ENCODE measurements at places on chromosomes 3 and 15.

GRCh38 chr15:89576417-89576773, 1.1 kb downstream of the TICRR start:
- DNase-seq, result no peak

- DNase-seq, result no peak
Measured at GRCh38 chr3:129736070-129736469, 129.6 kb upstream of the PLXND1 start.

- no peak for DNase-seq
Measured at GRCh38 chr3:3086239-3086638, 23.9 kb downstream of the IL5RA start.

DNA sequence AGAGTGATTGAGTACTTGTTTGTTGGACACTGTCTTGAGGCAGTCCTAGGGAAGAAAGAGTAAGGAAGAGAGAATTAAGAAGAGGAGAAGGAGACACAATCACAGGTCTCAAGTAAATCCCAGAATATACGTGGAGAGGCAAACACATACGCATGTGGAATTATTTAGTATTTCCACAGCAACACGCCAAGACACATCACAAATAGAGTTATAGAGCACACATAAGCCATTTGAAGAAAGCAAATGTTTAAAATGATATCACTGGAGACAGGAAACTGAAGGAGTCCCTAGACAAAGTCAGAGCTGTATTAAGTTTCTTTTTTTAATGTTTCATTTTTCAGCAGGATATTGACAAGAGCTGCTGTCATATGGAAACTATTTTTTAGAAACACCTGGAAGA, 206.1 kb upstream of the LRIG1 start:
- no peak for DNase-seq

DNA sequence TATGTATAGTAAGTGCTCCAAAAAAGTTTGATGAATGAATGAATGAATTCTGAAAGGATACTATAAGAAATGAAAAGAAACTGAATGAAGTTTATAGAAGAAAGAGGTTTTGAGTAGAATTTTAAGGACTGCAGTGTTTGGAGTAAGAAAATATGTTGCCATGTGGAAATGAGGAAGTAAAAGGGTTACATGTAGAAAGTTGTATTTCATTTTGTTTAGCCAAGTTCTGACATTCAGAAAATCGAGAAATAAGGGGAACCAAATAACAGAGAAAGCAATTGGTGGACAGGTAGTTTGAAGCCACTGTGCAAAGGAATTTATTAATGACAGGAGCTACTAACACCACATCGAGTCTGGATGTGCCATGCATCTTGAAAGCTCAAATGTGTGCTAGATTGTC, 200.7 kb downstream of the SATB1 start:
- DNase-seq, result no peak

DNA sequence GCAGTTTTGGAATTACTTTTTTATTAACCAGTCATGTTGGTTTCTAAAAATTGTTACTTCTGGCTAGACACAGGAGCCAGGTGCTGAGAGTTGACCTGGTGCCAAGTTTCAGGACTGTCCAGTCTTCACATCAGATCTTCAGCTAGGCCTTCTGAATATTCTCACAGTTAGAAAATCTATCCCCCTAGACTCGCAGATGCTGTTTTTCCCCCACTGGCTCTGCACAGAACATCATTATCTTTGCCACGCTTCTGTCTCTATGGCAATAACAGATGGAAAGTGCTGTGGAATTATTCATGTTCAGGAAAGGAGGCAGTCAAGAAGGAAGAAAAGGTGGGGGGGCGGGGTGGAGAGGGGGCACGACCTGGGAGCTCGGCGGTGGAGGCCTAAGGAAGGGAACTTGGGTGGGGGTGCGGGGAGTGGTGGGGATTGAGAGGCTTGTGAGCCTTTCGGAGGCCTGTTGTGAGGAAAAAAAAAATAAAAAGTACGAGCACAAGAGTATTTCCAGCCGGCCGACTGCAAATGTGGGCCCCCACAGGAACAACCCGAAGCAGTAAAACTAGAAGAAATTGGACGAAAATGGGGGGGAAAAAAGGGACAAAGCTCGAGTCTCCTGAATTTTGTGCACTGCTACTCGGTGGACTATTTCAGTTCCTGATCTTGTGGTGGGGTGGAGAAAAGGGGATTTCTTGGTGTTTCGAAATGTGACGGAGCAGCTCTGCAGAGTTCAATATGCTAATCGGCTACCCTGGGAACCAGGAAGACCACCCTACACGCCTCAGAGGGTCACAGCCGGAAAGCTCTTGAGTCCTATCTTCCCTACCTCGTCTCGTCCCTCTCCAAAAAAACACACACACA, 1.5 kb upstream of the SKIL start:
- DNase-seq, result no peak

DNA sequence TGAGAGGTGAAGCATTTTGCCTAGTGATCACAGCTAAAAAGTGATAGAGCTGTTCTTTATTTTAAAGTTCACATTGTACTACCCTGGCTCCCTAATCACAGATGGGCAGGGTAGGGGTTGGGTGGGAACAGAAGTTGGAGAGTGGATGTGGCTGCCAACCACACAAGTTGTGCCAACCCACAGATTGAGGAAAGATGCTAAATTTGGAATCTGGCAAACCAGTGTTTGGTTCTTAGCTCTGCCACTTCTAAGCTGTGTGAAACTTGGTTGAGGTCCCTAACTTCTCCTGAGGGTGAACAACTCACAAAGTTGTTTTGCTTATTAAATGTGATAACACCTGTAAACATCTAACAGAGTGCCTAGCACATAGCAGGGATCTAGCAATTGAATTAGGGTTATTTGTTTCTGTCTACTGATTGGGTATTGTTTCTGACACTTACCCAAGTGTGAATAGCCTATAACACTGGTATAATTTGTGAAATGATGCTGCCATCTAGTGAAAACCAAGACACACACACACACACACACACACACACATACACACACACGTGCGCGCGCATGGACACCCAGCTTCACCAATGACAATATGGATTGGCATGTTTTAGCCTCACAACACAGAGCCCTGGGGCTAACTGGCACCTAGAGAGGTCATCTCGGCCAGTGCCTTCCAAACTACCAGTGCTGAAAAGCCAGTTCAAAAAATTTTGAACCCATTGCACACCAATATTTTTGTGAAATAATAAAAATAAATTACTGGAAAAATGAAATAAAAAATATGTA, 25.3 kb downstream of the ADGRG7 start:
- no peak for DNase-seq

- no peak for DNase-seq
Measured at GRCh38 chr3:111700054-111700453, 104.9 kb upstream of the ZBED2 start.

GRCh38 chr3:19937459-19938294, 3.7 kb upstream of the EFHB start:
- no peak for DNase-seq
